Memory B cell (primary cell): ENCODE measurements at places on chromosomes 4 and X.

- no peak for DNase-seq
These were observed 83.3 kb upstream of the HELT start for GRCh38 chr4:184934961-184935360.

- DNase-seq = no peak
These were observed 2038.9 kb upstream of the ADGRL3 start for GRCh38 chr4:59161249-59161648.

DNA sequence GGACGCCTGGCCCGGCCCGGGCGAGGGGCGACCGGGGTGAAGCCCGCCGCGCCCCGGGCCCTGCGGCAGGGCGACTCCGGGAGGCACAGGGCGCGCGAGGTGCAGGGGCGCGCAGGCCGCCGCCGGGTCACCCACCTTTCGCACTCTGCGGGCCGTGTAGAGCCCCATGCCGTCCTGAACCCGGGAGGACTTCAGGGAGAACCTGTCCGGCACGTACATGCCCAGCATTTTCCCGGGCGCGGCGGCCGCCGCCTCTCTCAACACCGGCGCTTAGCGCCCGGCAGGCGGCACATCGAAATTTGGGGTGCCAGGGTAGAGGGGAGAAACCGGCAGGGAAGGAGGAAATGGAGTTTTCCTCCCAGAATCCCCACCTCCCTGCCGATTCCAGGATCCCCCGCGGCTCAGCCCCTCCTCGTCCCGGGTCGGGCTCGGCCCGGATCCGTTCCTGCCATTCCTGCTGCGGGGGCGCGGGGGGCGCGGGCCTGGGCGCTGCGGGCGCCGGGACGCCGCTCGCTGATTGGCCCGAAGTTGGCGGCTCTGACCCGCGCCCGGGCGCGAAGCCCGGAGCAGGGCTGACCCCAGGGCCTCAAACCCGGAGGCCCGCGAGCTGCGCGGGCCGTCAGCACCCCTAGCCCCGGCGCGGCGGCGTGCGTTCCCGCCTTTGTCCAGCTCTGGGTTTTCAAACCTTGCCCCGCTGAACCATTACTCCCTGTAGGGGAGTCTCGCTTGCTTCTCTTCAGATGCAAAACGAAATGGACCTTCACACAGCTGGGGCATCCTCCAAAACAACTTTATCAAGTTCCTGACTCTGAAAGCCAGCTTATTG, at the start of gene PRDM5:
TSS of gene PRDM5 (minus strand) at position 346 of the 826 bp plus-strand sequence. CDS start at position 228, 118 bp downstream.
- DNase-seq = no peak

GRCh38 chr4:182698212-182698611, 219.0 kb downstream of the DCTD start:
- no peak for DNase-seq

DNA sequence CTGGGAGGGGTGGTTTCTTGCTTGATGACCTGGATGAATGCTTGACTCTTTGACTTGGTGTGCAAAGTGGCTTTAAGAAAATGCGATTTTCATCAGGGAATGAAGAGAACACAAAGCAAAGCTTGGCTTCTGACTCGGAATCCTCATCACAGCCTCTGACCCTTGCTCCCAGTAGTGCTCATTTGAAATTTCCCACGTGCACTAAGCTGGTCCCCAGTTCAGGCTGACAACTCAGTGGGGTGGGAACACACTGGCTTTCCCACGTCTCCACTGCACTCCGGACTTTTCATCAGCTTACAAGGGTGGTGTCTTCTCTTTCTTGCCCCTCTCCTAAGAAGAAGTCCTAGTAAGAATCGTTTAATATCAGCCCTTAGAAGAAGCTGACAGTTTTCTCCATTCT, 53.3 kb downstream of the HCCS start:
- DNase-seq = no peak

DNA sequence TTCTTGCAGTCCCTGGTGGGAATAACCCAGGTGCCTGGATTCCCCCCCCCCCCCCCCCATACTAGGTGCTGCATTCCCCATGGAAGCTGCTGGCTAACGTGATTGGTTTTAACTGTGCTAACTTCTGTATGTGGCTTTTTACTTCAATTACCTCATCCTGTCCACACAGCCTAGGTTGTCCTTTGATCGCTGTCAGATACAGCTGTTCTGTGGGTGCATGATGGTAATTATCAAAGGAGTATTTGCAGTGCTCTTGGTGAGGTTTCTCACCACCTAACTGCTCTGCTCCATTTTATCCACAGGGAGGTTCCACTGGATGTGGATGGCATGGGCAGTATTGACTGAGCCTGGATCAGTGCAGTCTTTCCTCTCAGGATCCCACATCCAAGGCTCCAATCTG, 93.0 kb downstream of the ZNF518B start:
- no peak for DNase-seq

GRCh38 chr4:141705048-141705746, 68.8 kb downstream of the IL15 start:
- no peak for DNase-seq

DNA sequence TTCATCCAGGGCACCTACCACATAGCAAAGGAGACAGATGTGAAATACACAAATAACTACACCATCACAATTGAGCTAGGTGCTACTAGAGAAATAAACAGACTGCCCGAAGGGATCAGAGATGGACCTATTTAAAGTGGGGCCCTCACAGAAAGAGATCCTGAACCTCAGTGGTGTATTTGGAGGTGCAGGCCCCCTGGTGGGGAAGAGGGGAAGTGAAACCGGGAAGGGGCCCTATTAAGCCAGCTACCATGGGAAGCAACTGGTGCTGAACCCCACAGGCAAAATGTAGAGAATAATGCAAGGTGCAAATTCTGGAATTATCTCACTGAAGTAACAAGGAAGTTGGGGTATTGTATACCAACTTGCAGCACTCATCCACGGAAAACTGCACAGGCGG, 78.6 kb upstream of the FAM9A start:
- DNase-seq = peak; percentile 16

- no peak for DNase-seq
These were observed 40.5 kb downstream of the HMGB2 start for GRCh38 chr4:173293663-173294062.

DNA sequence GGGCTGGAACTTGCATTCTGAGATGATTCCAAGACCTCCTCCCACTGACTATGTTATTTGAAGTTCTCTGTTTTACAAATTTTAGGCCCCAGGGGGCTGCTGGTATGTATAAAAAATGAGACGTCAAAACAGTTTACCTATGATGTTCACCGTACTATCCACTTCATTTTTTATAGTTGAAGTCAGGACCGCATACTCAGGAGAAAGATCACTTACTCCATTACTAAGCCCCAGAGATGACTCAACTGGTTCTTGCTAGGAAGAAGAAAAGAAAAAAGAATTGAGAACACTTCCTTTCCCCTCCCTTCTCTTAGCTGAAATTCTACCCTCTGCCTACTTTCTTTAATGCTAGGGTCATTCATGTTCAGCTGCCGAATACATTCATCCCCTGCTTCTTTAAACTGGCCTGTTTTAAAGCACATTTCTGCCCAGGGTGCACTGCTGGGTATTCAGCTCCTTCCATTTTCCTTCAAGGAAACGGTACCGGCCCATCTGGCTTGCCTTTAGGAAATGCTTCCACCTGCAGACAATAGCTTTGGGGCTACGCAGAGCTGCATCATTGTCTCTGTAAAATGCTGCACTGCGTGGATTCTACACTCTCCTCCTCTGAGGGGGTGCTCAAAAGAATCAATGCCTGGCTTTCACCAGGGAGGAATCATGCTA, 66.2 kb downstream of the IRF2 start:
- DNase-seq = no peak

GRCh38 chrX:9352243-9352642, 112.6 kb upstream of the TBL1X start:
- peak; percentile 2 for DNase-seq

DNA sequence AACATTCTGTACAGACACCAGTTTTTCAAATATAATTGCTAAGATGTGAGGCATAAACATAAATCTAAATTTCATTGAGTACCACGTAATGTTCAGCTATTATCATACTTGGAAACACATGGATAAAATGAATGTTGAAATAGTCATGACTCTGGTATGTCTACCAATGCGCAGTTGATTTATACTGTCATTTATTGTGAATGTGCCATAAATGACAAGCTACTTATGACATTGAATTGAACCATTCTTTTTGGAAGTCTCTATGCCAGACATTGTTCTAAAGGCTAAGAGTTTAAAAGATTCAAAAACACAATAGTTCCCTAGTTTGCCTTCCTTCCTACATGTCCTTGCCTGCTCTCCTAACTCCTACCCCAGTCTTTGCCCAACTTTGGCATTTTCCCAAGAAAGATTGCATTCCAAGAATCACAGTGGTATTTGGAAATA, 96.6 kb upstream of the DMD start:
- no peak for DNase-seq

DNA sequence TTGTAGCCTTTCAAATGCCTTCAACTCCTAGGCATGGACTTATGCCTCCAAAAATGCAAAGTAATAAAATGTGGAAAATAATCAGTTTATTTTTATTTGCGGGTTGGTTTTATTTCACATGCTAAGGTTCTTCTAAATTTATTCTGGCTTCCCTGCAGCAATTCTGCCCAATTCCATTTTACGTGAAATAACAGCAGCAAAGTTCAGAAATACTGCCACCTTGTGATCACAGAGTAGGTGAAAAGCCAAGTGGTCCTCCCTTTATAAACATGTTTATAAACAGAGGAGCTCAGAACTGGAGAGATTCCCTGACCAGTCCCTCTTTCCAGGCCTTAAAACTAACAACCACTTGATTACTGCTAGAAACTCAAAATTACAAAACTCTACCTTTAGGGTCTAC, 14.7 kb upstream of the DCHS2 start:
- DNase-seq = no peak

- no peak for DNase-seq
These were observed 703.5 kb upstream of the PABPC4L start for GRCh38 chr4:134905061-134905460.

- DNase-seq = no peak
These were observed 795.7 kb upstream of the SLIT2 start for GRCh38 chr4:19455850-19456602.

GRCh38 chrX:55342533-55343501, 78.1 kb upstream of the PAGE3 start:
- DNase-seq = no peak
